ENCODE measurements at places on chromosomes 6 and 20.

GRCh38 chr6:14058735-14059134 lies 58.8 kb upstream of the CD83 start:
- H3K27ac ChIP-seq: no peak overlapping the region
- no peak overlapping the region for H3K4me3 ChIP-seq
- no peaks in the 10 kb centered on the region for H3K27me3 ChIP-seq
- no peak for DNase-seq

- H3K27me3 ChIP-seq: no peaks in the 10 kb centered on the region
- DNase-seq: no peak
- no peaks in the 10 kb centered on the region for H3K4me1 ChIP-seq
- H3K36me3 ChIP-seq: no peaks in the 10 kb centered on the region
These were observed 71.2 kb downstream of the KIAA0319 start for GRCh38 chr6:24574809-24575208.

DNA sequence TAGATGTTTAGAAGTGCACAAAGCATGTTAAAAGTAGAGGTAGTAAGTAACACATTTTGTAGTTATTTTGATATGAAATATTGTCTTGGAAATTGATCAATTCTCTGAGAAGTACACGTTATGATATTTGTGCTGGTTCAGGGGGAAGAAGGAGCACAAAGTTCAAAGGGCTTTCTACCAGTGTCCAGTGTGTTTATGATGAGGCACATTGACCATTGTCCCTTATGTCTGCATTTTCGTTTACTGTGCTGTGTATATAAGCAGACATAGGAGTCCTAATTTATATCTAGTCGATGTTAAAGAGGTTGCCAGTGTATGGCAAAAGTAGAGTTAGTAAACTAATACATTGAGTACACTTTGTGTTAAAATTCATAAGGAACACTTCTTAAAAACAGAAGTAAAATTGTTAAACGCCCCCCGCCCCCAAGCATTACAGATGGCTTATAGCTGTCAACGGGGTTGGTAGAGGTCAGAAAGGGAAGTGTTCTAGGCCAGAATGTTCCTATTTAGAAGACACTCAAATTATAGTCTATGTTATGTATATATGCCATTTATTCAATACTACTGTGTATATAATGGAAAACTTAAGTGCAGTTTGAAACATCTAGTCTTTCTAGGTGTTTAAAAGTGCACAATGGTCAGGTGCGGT lies 13.3 kb upstream of the HMGN4 start:
- no peaks in the 10 kb centered on the region for H3K27me3 ChIP-seq
- no peak overlapping the region for H3K4me3 ChIP-seq
- no peak for DNase-seq
- H3K36me3 ChIP-seq: no peaks in the 10 kb centered on the region
- peaks cover 6% of the 10 kb centered on the region for H3K4me1 ChIP-seq
- H3K27ac ChIP-seq: no peak overlapping the region

GRCh38 chr6:144581812-144582537 lies 296.8 kb downstream of the UTRN start:
- DNase-seq: no peak
- no peaks in the 10 kb centered on the region for H3K27me3 ChIP-seq
- no peak overlapping the region for H3K4me3 ChIP-seq
- H3K27ac ChIP-seq: no peak overlapping the region

- H3K4me1 ChIP-seq: 0 out of 2 replicates have a peak, but pooled peaks cover 6% of the 10 kb centered on the region
- no peak for DNase-seq
- H3K27me3 ChIP-seq: no peaks in the 10 kb centered on the region
- H3K36me3 ChIP-seq: no peaks in the 10 kb centered on the region
- H3K27ac ChIP-seq: no peak overlapping the region
These were observed 736.9 kb upstream of the MARCKS start for GRCh38 chr6:113120224-113120581.

- H3K36me3 ChIP-seq: no peaks in the 10 kb centered on the region
- no peak overlapping the region for H3K4me3 ChIP-seq
- H3K27me3 ChIP-seq: no peaks in the 10 kb centered on the region
- no peak overlapping the region for H3K27ac ChIP-seq
These were observed 21.6 kb downstream of the SASH1 start for GRCh38 chr6:148364056-148364824.

DNA sequence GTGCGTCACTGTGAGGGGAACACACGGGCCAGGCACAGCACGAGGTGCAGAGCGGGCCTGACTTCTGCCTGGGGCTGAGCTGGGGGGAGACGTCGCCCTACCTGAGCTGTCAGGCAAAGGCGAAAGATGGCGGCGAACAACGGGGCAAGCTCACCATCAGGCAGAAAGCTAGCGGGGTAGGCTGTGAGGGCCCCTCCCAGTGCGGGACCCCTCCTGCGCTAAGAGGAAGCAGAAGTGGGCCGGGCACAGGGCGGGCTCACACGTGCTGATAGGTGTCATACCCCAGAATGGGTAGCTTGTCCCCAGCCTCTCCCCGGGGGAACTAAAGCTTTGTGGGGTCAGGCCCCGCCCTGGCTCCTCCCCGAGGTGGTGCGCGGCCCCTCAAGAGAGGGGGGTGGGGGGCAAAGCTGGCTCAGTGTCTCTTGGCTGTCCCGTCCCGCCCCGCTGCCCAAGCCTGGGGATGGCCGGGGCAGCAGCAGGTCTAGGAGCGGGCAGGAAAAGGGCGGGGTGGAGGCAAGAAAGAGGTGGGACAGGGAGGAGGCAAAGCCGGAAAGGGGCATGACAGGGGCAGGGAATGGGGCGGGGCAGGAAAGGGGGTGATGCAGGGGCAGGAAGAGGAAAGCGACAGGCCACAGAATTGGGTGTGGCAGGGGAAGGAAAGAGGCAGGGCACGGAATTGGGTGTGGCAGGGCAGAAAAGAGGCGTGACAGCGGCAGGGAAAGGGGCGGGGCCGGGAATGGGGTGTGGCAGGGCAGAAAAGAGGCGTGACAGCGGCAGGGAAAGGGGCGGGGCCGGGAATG lies 14.7 kb downstream of the UCKL1 start:
- H3K4me3 ChIP-seq: no peak overlapping the region
- H3K36me3 ChIP-seq: peaks cover 27% of the 10 kb centered on the region
- H3K27ac ChIP-seq: peak overlapping the region; percentile 79
- peak; percentile 69 for DNase-seq
- no peaks in the 10 kb centered on the region for H3K4me1 ChIP-seq

- H3K27ac ChIP-seq: peak overlapping the region; percentile 82
- DNase-seq: no peak
- no peaks in the 10 kb centered on the region for H3K27me3 ChIP-seq
- H3K4me1 ChIP-seq: peaks cover 24% of the 10 kb centered on the region
- H3K36me3 ChIP-seq: peaks cover 6% of the 10 kb centered on the region
These were observed 889 bp upstream of the FLOT1 start for GRCh38 chr6:30743099-30744053.

GRCh38 chr6:20610636-20611370 lies 76.5 kb downstream of the CDKAL1 start:
- H3K4me3 ChIP-seq: no peak overlapping the region
- no peak for DNase-seq
- H3K4me1 ChIP-seq: peaks cover 10% of the 10 kb centered on the region
- H3K27me3 ChIP-seq: no peaks in the 10 kb centered on the region
- H3K27ac ChIP-seq: no peak overlapping the region

DNA sequence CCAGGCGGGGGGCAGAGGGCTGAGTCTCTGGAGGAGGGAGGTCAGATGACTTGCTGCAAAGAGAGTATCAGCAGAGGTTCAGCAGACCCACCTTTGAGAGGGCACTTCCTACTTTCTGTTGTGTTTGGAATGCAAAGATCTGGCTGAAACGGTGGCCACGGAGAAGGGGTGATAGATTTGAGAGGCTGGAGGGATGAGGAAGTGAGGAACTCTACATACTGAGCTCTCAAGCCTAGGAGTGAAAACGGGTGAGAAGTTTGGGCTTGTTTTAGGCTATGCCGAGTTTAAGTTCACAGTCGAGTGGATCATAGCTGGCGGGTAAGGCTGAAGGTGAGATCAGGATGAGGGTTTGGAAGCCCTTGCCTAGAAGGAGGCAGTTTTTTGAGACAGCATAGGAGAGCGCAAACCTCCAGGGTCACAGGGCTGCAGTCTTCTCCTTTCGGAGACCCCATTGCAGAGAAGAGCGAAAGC lies 477 bp upstream of the ITPA start:
- H3K27ac ChIP-seq: peak overlapping the region; percentile 74
- peaks cover 12% of the 10 kb centered on the region for H3K4me1 ChIP-seq
- DNase-seq: no peak
- no peaks in the 10 kb centered on the region for H3K36me3 ChIP-seq

DNA sequence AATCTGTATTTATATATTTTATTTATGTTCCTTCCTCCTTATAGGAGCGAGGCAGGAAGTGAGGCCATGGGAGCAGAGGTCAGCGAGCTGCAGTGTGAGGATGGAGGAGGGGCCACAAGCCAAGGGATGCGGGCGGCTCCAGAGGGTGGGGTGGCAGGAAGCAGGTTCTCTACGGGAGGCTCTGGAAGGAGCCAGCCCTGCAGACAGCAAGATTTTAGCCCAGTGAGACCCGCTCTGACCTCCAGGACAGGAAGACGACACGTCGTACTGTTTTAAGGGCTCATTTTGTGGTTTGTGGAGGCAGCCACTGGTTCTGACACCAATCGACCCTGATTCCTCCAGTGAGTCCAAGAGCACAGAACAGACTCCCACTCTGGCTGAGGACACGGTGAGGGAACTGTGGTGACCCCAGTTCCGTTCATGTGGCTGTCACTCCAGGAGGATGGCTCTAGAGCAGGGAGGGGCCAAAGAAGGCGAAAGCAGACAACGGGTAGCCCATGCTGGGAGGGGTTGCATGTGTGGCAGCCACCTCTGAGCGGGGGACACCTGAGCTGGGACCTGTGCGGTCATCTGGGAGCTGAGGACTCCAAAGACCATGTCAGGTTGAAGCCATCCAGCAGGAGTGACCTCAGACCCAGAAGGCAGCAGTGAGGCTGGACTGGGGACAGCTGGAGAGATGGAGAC lies 100.1 kb upstream of the BHLHE23 start:
- no peak overlapping the region for H3K27ac ChIP-seq
- no peak overlapping the region for H3K4me3 ChIP-seq
- 0 out of 2 replicates have a peak, but pooled peaks cover 3% of the 10 kb centered on the region for H3K4me1 ChIP-seq
- peak; percentile 40 for DNase-seq
- no peaks in the 10 kb centered on the region for H3K36me3 ChIP-seq

DNA sequence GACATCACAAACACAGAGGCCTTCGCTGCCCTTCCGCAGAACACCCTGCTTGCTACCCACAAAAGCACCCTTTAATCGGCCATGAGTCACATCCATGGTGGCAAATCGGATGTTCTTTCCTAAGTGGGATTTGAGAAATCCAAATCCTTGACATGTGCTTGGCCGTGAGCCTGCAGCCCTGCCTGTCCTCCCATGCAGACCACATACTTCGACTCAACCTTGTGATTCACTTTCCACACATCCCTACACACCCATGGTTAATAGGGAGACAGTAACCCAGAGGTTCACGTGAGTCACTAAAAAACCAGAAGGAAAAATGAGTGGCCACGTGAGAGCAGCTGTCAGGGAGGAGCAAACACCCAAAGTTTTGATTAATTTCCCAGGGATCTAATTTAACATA lies 19.4 kb downstream of the RAMACL start:
- no peaks in the 10 kb centered on the region for H3K27me3 ChIP-seq
- H3K4me3 ChIP-seq: no peak overlapping the region
- no peak overlapping the region for H3K27ac ChIP-seq
- no peak for DNase-seq
- H3K4me1 ChIP-seq: no peaks in the 10 kb centered on the region
- H3K36me3 ChIP-seq: no peaks in the 10 kb centered on the region

DNA sequence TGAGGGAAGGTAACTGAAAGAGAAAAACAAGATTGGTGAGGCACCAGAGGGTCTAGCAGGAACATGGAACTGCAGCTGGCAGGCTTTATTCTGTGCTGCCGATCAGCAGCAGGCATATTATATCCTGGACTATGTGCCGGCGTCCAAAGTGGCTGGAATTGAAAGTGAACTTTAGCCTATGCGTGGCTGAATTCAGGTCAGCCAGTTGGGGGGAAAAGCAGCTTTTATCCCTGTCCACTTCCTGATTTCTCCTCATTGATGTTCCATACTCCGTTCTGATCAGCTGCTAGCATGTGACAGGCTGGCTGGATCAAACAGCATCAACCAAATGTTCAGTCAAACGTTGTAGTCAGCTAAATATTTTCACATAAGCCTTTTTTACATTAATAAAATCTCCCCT lies 99.0 kb downstream of the CAP2 start:
- no peak overlapping the region for H3K27ac ChIP-seq
- no peaks in the 10 kb centered on the region for H3K4me1 ChIP-seq
- no peaks in the 10 kb centered on the region for H3K27me3 ChIP-seq
- no peaks in the 10 kb centered on the region for H3K36me3 ChIP-seq

- DNase-seq: no peak
- no peak overlapping the region for H3K4me3 ChIP-seq
- H3K4me1 ChIP-seq: no peaks in the 10 kb centered on the region
These were observed 25.8 kb upstream of the NRSN1 start for GRCh38 chr6:24100024-24100769.

DNA sequence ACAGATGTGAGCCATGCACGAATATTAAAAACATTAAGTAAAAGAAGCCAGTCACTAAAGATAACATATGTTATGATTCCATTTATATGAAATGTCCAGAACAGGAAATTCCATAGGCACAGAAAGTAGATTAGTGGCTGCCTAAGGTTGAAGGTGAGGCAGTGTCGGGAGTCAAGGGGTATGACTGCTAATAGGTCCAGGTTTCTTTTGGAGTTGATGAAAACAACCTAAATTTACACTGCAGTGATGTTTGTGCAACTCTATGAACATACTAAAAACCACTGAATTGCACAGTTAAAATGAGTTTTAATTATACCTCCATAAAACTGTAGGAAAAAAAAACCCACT lies 14.4 kb downstream of the SRPK1 start:
- H3K4me3 ChIP-seq: no peak overlapping the region
- H3K27ac ChIP-seq: no peak overlapping the region
- no peak for DNase-seq
- no peaks in the 10 kb centered on the region for H3K27me3 ChIP-seq

- H3K4me1 ChIP-seq: no peaks in the 10 kb centered on the region
- no peaks in the 10 kb centered on the region for H3K27me3 ChIP-seq
- H3K36me3 ChIP-seq: no peaks in the 10 kb centered on the region
- no peak overlapping the region for H3K27ac ChIP-seq
These were observed 918.3 kb upstream of the MAP3K7 start for GRCh38 chr6:91505199-91505598.

GRCh38 chr6:14123386-14124111 lies 6.0 kb downstream of the CD83 start:
- no peaks in the 10 kb centered on the region for H3K27me3 ChIP-seq
- H3K4me3 ChIP-seq: no peak overlapping the region
- H3K4me1 ChIP-seq: no peaks in the 10 kb centered on the region
- DNase-seq: no peak
- H3K36me3 ChIP-seq: no peaks in the 10 kb centered on the region
- H3K27ac ChIP-seq: no peak overlapping the region

DNA sequence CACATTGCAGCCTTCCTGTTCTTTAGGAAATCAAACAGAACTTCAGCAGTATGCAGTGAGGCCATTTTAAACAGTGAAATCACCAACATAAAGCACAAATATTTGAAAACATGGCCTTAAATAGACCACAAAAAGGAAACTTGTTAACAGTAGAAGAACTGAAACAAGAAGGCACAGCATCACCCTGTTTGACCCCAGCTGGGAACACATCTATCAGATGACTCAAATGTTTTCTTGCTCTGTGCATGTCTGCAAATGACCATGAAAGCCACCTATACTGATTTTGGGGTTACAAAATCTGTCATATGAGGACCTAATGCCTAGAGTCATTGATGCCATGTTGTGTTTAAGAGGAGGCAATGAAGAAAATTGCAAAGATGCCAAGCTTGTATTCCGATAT lies 123.8 kb upstream of the ADGRF1 start:
- no peaks in the 10 kb centered on the region for H3K36me3 ChIP-seq
- no peaks in the 10 kb centered on the region for H3K27me3 ChIP-seq
- no peak overlapping the region for H3K27ac ChIP-seq
- H3K4me3 ChIP-seq: no peak overlapping the region
- no peak for DNase-seq
